ENCODE measurements at places on chromosomes 2 and 18. TPM values are rescaled to one million over a fixed set of nuclear protein-coding genes. Genes with fewer than 3 reads are reported as not detected.

Gene BUB1
- 45.7 TPM for total RNA-seq

Gene DSC2
- total RNA-seq = 13.9 TPM

GRCh38 chr2:9757501-9758264 lies 85.6 kb upstream of the TAF1B start:
- H3K36me3 ChIP-seq = no peaks in the 10 kb centered on the region
- no peaks in the 10 kb centered on the region for H3K27me3 ChIP-seq
- no peak overlapping the region for H3K27ac ChIP-seq
- no peak for DNase-seq
- H3K4me3 ChIP-seq = no peak overlapping the region

GRCh38 chr2:215627771-215628170 lies 191.9 kb upstream of the FN1 start:
- no peak for DNase-seq
- H3K27ac ChIP-seq = no peak overlapping the region
- H3K36me3 ChIP-seq = no peaks in the 10 kb centered on the region
- H3K4me3 ChIP-seq = no peak overlapping the region

- no peaks in the 10 kb centered on the region for H3K27me3 ChIP-seq
- peaks cover 30% of the 10 kb centered on the region for H3K4me1 ChIP-seq
- H3K4me3 ChIP-seq = no peak overlapping the region
- DNase-seq = peak; percentile 95
- H3K36me3 ChIP-seq = no peaks in the 10 kb centered on the region
- peak overlapping the region; percentile 50 for H3K27ac ChIP-seq
Measured at GRCh38 chr2:12176623-12177454, 430.4 kb downstream of the LPIN1 start.

DNA sequence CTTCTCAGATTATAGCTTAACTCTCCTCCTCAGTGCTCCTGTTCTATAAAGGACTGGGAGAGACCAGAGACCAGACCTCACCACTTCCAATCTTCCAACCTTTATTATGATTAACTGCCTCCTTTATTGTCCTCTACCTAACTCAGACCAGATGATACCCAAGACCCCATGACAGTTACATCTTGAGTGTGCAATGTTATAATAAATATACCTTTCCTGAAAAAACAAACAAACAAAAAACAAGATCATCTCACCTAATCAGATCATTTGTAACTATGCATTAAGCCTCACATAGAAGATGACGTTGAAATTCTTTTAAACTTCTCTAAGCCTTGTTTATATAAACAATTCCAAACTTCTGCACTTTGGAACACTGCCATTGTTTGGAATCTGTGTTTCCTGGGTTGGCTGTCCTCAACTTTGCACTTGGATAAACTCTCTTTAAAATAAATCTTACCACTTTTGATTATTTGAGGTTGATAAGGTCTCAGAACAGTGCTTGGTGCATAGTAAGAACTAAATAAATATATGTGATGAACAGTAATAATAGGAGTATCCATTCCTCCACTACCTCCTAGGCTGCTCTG lies 342.7 kb downstream of the TDRD15 start:
- no peaks in the 10 kb centered on the region for H3K36me3 ChIP-seq
- no peaks in the 10 kb centered on the region for H3K4me1 ChIP-seq
- H3K27me3 ChIP-seq = no peaks in the 10 kb centered on the region
- no peak overlapping the region for H3K4me3 ChIP-seq
- no peak overlapping the region for H3K27ac ChIP-seq

GRCh38 chr2:45176390-45176789 lies 167.1 kb upstream of the SIX2 start:
- DNase-seq = peak; percentile 39
- no peak overlapping the region for H3K4me3 ChIP-seq
- H3K36me3 ChIP-seq = peaks cover 4% of the 10 kb centered on the region
- H3K27ac ChIP-seq = peak overlapping the region; percentile 86
- H3K27me3 ChIP-seq = no peaks in the 10 kb centered on the region

- H3K4me1 ChIP-seq = no peaks in the 10 kb centered on the region
- H3K27me3 ChIP-seq = peaks cover 86% of the 10 kb centered on the region
- DNase-seq = no peak
- H3K36me3 ChIP-seq = no peaks in the 10 kb centered on the region
Measured at GRCh38 chr2:3776311-3776710, 72.9 kb downstream of the DCDC2C start.

GRCh38 chr2:131724019-131724418 lies 196.3 kb downstream of the CCDC74A start:
- H3K4me3 ChIP-seq = no peak overlapping the region
- DNase-seq = no peak

DNA sequence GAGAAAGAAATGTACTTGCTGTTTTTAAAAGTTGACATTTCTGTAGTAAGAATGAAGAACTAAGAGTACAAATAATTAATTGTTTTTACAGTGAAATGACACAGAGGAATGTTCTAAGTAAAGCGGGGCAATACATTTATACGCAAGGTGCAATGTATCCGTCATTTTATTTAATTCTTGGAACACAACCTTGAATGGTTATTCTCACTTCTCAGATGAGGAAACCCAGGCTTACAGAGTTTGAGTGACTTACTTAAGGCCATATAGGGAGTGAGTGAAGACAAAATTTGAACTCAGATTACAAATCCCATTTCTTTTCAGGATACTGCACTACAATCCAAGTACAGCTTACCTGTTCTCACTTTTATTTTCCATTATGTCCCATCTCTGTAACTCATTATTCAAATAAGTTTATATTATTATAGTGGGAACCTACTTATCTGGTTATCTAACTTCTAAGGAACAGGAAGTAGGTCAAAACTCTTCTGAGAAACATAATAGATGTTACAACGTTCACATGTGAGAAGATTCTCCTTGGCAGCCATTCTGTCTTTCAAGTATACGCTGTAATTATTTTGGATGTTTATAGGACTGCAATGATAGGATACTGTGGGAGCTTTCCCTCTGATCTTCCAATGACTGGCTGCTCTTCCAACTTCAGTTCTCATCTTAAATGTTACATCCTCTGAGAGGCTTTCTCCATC lies 12.3 kb upstream of the STK17B start:
- no peaks in the 10 kb centered on the region for H3K27me3 ChIP-seq
- no peak overlapping the region for H3K4me3 ChIP-seq
- no peak for DNase-seq
- no peaks in the 10 kb centered on the region for H3K36me3 ChIP-seq
- H3K27ac ChIP-seq = no peak overlapping the region
- no peaks in the 10 kb centered on the region for H3K4me1 ChIP-seq
